ENCODE measurements at places on chromosomes 5 and 9.

DNA sequence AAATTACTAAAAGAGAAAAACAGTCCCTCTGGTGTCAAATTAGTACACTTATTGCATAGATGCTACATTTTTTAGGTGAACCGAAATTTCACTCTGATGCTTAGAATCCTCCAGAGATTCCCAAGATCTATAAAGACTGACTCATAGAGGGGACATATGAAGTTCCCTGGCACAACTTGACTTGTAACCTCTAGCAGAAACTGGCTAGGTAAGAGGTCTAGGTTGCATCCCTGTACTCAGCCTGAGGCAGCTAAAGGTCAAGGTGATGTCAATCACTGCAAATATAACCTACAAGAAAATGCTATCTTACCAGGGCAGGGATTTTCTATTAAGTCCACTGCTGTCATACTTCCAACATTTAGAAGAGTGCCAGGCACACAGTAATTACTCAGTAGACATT lies 24.2 kb downstream of the HOMER1 start:
- no peak for DNase-seq

DNA sequence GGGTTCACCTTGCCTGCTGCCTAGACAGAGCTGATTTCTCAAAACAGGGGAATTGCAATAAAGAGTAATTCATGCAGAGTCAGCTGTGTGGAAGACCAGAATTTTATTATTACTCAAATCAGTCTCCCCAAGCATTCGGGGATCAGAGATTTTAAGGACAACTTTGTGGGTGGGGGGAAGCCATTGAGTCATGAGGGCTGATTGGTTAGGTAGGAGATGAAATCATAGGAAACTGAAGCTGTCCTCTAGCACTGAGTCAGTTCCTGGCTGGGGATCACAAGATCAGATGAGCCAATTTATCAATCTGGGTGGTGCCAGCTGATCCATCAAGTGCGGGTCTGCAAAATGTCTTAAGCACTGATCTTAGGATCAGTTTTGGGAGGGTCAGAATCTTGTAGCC lies 159.1 kb upstream of the MAP1B start:
- DNase-seq = no peak

DNA sequence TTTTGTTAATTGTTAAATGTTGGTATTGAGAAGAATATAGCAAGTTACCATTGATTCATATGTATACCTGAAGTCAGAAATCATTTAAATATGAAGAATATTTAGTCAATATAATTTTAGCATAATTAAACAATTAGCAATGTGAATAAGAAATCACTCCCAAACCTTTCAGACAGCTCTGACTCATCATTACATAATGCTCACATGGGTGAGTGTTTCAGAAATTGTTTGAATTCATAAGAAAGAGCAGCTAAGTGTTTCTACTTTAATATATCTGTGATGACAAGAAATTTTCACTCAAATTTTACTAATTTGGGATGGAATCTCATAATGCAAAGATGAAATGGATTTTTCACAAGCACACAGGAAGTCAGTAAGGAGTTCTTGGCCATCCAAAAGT lies 42.0 kb upstream of the CDC42SE2 start:
- peak; percentile 55 for DNase-seq

- no peak for DNase-seq
Observed at GRCh38 chr5:88646866-88647265, 236.1 kb downstream of the MEF2C start.

DNA sequence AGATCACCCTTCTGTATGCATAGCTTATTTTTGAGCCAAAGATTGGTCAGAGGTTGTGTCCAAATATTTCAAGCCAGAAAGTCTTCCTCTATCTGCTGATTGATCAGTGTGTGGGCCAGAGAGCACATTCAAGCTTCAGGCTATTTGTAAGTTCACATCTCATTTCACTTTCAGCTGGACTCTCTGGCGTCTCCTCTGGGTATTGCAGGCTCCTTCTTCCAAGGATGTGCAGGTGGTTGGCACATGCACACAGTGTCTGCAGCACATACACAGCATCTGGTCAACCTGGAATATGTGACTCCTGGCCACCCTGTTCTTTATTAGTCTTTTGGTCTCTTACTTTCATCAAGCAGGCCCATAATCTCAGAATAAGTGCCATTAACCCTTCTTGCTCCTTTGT lies 516.1 kb downstream of the ANXA1 start:
- no peak for DNase-seq

DNA sequence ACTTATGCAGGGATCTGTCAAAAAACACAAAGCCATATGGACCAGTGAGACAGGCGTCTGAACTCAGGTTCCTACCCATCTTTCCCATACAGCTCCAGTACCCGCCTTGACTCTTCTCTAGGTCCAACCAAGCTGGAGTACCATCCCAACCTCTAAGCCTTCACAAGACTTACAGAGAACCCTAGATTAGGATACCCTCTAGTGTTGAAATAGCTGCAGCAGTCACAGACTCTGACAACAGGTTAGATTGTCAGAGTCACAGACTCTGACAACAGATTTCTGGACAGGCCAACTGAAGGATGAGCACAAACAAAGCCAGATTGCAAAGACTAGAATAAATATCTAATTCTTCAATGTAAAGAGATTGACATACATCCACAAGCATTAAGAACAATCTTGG lies 266.1 kb downstream of the GRIA1 start:
- peak; percentile 17 for DNase-seq

- DNase-seq = no peak
Observed at GRCh38 chr5:79236362-79236969, 535 bp downstream of the JMY start.

GRCh38 chr5:106658150-106658549 lies 1012.6 kb downstream of the EFNA5 start:
- DNase-seq = no peak

GRCh38 chr9:35357116-35357515 lies 132.8 kb upstream of the RUSC2 start:
- DNase-seq = no peak

DNA sequence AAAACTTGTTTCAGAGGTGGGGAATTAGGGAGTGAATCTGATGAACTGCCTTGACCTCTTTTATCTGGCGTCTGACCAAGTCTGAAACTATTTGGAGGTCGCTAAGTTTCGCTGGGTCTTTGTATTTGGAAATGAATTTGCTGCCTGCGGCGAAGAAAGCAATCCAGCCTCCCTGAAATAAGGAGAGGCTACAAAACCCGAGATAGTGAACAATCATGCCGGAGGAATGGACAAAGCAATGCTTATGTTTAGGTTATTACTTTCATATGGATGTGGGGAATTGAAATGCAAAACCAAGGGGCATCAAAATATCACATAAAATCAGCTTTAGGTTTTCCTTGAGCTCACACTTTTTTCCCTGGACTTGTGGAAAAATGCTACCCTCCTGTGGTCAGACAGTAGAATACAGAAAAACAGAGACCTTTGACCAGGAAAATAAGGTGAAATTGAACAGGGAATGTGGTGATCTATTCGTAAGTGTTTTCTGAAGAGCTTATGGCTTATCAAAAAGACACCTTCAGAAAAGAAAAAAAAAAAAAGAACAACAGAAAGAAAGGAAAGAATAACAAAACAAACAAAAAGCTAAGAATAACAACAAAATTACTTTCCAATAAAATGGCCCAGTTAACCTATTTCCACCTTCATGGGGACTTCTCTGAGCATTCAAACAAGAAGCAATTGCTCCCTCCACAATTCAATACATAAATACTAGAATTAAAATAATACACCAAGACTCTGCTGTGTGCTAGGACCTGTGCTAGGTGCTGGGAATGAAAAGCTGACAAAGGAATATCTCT lies 68.6 kb upstream of the DPYSL3 start:
- DNase-seq = peak; percentile 77

DNA sequence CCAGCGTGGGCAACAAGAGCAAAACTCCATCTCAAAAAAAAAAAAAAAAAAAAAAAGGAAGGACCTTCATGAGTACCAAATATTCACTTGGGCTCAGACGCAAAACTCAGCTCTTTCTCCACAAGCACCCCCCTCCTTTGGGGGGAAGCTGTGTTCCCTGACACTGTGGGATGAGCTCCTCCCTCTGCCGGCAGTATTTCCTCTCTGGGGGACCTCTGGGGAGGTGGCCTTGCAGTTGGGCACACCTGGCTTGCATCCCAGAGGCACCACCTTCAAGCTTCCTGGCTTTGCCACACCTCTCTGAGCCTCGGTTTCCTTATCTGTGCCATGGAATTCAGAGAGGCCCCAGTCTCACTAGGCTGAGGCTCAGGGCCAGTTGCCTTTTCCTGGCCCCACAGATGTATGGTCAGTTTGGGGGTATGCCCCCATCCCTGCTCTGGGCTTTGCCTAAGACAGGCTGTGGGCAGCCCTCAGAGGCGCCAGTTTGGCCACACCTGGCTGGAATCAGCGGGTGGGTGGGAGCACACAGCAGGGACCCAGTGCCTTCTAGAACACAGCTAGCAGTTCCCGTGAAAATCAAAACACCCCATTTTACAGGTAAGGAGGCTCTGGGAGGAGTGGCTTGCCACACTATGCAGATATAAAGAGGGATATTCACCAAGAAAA lies 157.5 kb upstream of the IER5L start:
- DNase-seq = peak; percentile 65

- peak; percentile 12 for DNase-seq
Observed at GRCh38 chr5:97840643-97841042, 657.6 kb upstream of the RIOK2 start.
